ENCODE measurements at places on chromosomes 11 and 22.

GRCh38 chr22:21582801-21583740, 15.6 kb downstream of the UBE2L3 start:
- DNase-seq = no peak

- no peak for DNase-seq
Observed at GRCh38 chr11:41056892-41057569, 402.4 kb downstream of the LRRC4C start.

DNA sequence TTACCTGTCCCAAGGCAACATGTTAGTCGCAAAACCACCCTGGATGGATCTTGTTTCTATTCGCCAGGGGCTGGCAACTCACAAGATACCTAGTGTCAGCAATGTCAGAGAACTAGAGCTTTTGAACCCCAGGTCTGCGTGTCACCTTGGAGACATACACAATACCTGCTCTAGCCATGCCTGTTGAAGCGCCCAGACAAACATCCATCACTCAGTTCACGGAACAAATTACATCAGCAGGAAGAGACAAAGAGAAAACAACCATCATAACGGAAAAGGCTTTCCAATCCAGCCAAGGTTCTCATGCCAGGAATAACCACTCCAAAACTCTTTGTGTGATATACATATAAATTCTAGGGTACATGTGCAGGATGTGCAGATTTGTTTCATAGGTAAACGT, 2.2 kb downstream of the CD59 start:
- DNase-seq = no peak

DNA sequence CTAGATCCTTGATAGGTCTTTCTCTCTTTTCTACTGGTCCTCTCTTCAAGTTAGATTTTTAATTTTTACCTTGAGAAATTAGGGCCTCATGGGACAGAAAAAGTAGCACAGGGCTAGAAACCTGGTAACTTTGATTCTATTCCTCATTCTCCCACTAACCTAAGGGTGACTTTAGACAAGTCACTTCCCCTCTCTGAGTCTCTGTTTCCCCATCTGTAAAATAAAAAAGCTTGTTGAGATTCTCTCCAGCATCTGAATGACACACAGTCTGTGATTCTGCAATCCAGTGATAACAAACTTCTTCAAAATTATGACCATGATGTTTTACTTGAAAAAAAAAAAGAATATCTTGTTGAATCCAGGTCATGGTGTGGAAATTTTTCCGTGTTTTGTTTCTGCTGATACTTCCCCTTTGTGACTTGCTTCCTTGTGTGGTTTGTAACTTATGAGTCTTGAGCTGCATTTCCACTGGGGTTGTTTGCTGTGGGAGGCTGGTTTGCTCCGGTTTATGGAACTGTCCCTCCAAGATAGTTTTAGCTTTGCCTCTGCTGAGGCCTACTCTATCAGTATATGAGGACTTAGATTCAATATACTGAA, 9.8 kb upstream of the MPEG1 start:
- DNase-seq = no peak

DNA sequence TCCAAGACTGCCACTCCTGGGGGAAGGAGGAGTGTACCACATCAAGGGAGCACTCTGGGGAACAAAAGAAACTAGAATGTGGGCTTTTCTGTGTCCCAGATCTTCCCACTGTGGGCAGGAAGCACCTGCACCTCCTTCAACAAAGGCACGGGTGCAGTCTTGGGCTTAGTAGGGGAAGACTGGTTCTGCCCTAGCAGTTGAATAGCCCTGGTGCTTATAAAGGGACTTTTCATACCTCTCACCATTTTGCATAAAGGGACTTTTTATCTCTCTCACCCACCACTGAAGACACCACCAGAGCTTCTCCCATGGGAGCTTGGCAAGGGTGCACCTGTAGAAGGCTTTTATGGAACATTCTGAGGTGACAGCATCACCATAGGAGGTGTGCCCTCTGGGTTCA, 65.8 kb upstream of the MS4A8 start:
- DNase-seq = no peak

GRCh38 chr11:60447070-60447469, 8.6 kb upstream of the MS4A1 start:
- no peak for DNase-seq

DNA sequence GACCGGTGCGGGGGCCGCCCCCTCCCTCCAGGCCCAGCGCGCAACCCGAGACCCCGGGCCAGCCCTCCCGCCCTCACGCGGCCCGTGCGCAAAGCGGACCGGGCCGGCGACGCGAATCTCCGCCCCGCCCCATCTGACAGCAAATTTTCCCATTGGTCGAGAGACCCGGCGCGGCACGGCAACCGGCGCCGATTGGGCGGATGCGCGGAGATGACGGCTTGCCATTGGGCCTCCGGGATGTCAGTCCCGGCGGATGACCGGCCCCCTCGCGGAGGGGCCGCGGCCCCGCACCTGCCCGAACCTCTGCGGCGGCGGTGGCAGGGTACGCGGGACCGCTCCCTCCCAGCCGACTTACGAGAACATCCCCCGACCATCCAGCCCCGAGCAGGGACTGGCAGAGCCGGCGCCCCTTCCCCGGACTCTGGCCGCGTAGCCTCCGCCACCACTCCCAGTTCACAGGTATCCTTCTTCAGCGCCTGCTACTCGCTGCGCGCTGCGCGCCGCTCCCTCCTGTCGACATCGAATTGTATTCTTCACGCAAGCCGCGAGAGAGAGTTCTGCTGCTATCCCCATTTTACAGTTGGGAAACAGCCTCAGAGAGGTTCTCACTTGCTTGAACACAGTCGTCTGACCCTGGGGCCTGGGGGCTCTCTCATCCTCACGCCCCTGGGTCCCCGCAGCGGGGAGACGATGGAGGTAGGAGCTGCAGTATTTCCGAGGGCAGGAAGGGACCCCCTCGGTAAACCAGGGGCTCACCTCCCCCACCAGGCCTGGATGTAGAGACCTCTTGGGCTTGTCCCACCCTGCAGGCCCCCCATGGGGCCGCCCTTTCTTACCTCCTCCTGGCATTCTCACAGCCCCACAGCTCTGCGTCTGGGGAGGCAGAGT, at the start of gene ARVCF:
Gene ARVCF, minus strand, starts transcription at position 90 of the 888 bp plus-strand sequence. CDS start 26,029 bp downstream, outside the sequence.
- peak; percentile 88 for DNase-seq

DNA sequence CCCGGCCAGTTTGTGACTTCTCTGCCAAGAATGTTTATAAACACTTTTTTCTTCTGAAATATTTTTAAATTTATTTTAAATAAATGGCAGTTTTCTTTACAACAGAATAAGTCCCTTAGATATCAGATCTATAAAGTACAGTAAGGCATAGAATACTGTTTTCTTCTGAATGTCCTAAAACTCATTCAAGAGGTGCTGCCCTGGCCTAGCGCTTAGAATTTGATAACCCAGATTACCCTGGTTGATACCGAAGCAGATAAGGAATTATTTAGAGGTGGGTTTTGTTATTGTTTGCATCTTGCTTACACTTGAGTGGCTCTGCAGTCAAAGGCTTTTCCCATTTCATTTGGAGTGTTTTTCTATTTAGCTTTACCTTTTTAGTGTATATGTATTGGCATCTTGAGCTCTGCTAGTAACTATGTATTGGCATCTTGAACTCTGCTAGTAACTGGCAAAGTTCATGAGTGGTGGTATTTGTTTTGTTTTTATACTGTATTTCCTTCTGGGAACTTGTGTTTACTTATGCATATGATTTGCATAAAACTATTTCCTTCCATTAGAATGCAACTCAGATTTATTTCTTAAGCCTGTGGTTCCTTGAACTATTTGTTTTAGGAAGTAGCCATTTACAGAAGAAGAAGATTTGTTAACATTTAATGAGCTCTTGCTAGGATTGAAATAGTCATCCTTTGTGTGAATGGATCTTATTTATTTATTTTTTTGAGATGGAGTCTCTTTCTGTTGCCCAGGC, 1.2 kb downstream of the ACAD8 start:
- DNase-seq = no peak

DNA sequence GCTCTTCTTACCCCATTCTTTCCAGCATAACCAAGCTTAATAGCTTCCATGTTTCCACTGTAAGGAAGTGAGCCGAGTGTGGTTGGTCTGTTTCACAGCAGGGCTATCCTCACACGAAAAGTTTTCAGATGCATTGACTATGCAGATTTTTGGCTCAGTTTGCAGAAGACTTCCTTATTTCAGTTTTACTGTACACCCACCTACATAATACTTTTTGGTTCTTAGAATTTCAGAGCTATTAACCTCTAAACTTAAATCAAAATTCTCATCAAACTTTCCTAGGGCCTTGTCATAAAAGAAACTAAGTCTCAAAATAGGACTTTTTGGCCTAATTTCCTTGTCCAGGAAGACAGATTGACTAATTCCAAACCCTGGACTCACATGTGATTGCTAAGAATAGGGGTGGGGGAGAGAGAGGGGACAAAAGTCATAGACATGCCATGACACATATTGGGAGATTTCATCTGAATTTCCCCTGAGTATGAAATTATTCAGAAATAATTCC, 7.3 kb upstream of the EHF start:
- DNase-seq = no peak

DNA sequence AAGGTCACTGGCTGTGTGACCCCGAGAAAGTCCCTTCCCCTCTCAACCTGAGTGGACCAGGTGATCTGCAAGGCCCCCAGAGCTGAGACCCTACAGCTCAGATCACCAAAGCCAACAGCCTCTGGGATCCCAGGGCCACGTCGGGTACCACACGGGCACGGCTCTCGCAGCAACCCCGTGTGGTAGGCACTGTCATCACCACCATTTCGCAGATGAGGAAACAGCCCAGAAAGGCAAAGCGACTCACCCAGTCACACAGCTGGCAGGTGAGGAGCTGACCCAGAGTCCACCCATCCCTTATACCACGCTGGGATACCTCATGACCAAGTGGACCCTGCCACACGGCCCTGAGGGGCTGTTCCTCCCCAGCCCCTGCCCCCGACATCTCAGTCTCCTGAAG, 2.8 kb downstream of the ATP5MGL start:
- DNase-seq = no peak

- no peak for DNase-seq
Observed at GRCh38 chr22:47376322-47376700, 613.9 kb downstream of the TBC1D22A start.

DNA sequence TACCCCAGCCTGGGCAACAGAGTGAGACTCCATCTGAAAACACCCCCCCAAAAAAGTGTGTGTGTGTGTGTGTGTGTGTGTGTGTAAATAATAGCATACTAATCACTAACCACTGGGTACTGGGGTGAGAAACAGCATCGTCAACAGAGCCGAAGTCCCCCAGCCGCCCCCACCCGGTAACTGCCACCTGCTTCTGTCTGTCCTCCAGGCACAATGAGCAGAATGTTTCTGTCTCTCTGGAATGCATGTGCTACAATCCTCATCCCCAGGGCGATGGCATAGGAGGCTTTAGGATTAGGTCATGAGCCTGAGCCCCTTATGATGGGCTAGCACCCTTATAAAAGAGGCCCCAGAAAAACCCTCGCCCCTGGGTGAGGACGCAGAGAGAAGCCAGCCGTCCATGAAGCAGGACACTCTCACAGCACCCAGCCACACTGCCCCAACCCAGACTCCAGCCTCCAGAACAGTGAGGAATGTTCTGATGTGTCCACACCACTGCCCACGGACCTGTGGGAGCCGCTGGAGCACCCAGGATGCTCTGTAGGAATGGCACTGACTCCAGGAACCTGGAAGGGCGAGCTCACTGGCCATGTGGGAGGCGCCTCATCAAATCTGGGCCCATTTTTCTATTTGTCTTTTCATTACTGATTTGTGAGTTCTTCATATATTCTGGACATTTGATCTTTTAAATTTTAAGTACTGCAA, 9.9 kb downstream of the TTLL8 start:
- DNase-seq = no peak

- DNase-seq = no peak
Observed at GRCh38 chr11:21398195-21398594, 728.8 kb downstream of the NELL1 start.

- DNase-seq = no peak
Observed at GRCh38 chr11:20041499-20041898, 118.8 kb downstream of the DBX1 start.

GRCh38 chr11:84390441-84391078, 1104.4 kb upstream of the CCDC90B start:
- no peak for DNase-seq

- DNase-seq = no peak
Observed at GRCh38 chr11:69442012-69442806, 39.3 kb upstream of the LINC01488 start.

- no peak for DNase-seq
Observed at GRCh38 chr11:6604790-6605189, 1.2 kb downstream of the ILK start.

GRCh38 chr22:41311487-41311886, 10.2 kb downstream of the ZC3H7B start:
- DNase-seq = no peak

- DNase-seq = no peak
Observed at GRCh38 chr11:55652560-55652959, 4.4 kb downstream of the OR4S2 start.

DNA sequence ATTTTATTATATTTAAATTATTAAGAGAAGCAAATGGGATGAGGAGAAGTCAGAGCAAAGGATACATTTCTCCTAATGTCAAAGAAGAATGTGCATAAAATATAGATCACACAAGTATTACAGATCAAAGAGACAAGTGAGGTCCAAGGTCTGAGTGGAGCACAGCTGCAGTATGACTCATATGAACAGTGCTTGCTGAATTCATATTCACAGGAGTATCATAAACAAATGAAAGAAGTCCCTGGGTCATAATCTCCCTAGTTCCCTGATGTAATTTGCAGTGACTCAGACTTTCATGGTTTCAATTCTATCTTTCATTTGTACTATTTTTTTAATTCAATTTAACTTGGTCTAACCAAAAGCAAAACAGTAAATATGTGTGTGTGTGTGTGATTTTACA, 499.0 kb upstream of the CCDC179 start:
- no peak for DNase-seq

- peak; percentile 23 for DNase-seq
Observed at GRCh38 chr11:61532134-61533038, 23.8 kb downstream of the LRRC10B start.

GRCh38 chr11:75189108-75189507, 38.2 kb downstream of the SLCO2B1 start:
- no peak for DNase-seq

DNA sequence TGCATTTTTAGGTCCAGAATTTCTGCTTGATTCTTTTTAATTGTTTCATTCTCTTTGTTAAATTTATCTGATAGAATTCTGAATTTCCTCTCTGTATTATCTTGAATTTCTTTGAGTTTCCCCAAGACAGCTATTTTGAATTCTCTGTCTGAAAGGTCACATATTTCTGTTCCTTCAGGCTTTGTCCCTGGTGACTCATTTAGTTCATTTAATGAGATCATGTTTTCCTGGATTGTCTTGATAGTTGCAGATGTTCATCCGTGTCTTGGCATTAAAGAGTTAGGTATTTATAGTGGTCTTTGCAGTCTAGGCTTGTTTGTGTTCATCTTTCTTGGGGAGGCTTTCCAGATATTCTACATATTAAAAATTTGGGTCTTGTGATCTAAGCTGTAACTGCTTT, 694.8 kb upstream of the CCDC179 start:
- DNase-seq = no peak

Measured in activated naive CD4-positive, alpha-beta T cell (primary cell).